ENCODE measurements at places on chromosomes 5 and 9. TPM values are rescaled to one million over a fixed set of nuclear protein-coding genes. Genes with fewer than 3 reads are reported as not detected.

- no peak for DNase-seq
Measured at GRCh38 chr5:2093859-2094615, 211.3 kb upstream of the IRX4 start.

The SLC34A1 gene
- total RNA-seq, result not detected

GRCh38 chr9:98610711-98611110 is 98.0 kb downstream of the GABBR2 start:
- DNase-seq, result no peak

- no peak for DNase-seq
Measured at GRCh38 chr5:87116825-87117512, 150.7 kb upstream of the RASA1 start.

- DNase-seq, result no peak
Measured at GRCh38 chr5:171842777-171843328, 57.2 kb downstream of the SMIM23 start.

DNA sequence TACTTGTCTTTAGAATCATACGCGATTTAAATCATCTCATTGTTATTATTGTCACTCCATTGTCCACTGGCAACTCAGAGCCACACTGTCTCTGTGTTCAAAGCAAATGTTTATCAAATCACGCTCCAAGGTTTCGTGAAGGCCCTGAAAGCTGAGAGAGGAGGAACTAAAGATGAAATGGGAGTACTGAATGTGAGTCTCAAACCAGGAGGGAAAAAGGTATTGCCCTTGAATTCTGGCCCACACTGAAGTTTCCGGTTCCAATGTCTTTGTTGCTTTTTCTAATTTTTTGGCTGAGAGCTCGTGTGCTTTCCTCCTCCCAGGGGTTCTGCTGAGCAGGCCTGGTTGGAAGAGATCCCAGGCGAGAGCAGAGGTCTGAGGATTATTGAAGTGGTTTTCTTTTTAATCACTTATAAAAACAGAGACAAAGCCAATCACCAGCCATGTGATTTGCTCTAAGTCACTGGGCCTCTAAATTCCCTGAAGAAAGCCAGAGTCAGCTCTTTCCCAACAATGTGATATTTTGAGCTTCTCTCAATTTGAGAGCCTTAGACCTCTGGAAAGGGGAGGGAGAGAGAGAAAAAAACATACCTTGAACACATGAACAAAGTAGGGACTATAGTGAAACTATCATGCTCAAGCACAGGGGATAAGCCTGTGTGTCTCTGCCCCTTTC is 420.8 kb upstream of the GRAMD2B start:
- peak; percentile 68 for DNase-seq

- DNase-seq, result no peak
Measured at GRCh38 chr5:93580063-93580926, 724 bp downstream of the NR2F1-AS1 start.

The DPYSL3 gene
- total RNA-seq, result 130 TPM

DNA sequence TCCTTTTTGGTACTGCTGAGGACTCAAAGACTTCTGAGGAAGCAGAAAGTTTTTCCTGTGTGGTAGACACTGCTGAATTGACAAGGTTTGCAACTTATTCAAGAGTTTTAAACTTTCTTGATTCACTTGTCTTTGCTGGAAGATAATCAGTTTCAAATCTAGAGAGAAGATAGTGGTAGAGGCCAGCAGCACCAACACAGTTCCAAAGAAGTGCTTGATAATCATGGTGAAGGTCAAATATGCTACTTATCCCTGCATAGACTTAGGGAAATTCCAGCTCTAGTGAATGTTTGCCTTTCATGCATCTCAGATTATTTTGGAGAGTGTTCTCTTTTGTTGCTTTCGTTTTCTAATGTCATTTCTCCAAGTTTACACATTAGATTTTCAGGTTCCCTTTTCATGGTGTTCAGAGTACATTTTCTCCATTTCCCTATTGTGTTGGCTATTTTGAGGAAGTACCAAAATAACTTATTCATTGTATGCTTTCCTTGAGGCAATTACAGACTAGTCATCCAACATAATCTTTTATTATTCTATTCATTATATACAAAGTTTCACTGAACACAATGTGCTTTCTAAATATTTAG is 550 bp downstream of the IFNE start:
- DNase-seq, result no peak

The FAM81B gene
- total RNA-seq, result 0.57 TPM

DNA sequence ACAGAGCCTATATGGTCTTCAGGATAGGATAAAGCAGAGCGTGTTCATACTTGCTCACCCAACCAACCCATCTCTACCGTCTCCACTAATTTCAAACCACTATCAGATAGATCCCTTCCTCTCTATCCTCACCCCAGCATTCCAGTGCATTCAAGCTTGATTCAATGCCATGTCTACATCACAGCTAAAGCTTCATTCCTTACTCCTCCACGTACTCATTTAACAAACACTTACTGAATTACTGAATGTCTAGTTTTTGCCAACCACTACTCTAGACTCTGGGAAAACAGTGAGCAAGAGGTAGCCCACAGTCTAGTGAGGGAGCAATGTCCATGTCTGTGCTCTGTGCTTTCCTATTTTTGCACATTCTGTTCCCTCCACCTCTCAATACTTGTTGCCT is 163.5 kb upstream of the MSX2 start:
- DNase-seq, result no peak

DNA sequence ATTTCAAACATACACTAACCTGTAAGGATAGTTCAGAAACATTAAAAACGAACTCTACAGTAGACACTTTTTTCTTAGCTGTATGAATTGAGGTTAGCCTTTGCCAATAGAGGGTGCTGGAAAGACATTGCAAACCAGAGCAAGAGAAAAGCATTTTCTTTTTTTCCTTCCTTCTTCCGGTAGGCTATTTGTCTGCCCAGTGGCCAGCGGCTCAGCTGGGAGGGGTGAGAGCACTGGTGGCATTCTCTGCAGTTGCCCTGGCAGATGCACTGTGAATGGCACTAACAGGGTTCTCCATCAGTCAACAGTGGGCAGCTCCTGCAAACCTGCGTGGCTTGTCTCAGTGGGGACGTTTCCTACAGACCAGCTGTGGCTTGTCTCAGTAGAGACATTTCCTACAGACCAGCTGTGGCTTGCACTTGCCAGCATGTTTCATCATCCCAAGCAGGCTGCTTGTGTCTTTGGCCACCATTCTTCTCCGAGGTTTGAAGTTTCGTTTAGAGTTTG is 984.5 kb upstream of the CDH18 start:
- DNase-seq, result peak; percentile 44

GRCh38 chr5:154444556-154445421 is 1.0 kb upstream of the SAP30L start:
- DNase-seq, result peak; percentile 45

DNA sequence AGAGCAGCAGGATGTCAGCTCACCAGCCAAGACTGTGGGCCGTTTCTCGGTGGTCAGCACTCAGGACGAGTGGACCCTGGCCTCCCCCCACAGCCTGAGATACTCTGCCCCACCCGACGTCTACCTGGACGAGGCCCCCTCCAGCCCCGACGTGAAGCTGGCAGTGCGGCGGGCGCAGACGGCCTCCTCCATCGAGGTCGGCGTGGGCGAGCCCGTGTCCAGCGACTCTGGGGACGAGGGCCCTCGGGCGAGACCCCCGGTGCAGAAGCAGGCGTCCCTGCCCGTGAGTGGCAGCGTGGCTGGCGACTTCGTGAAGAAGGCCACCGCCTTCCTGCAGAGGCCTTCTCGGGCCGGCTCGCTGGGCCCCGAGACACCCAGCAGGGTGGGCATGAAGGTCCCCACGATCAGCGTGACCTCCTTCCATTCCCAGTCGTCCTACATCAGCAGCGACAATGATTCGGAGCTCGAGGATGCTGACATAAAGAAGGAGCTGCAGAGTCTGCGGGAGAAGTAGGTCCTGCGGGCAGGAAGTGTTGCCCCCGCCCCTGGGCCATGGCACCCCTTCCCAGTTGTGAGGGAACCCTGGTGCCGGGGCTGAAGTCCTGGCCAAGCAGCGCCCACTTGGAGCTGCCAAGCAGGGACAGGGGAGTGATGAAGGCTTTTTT is 108.9 kb downstream of the WNK2 start:
- DNase-seq, result no peak

The FREM1 gene
- total RNA-seq, result 17.5 TPM

DNA sequence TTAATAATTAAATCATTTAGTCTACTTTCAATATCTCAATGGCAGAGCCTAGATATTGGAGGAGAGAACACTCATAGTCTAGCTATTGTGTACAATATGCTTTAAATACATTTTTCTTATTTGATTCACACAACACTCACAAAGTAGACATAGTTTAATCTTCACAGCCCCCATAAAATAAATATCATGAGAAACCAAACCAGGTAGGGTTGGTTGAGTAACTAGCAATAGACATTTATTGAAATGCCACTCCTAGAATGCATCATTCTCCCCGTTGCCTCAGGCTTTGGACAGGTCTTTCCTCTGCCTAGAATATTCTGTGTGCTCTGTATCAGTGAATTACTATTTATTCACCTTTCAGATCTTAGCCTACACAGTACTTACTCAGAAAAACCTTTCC is 141.9 kb downstream of the CEMIP2 start:
- DNase-seq, result no peak

- no peak for DNase-seq
Measured at GRCh38 chr5:57825031-57825686, 342.5 kb upstream of the ACTBL2 start.

- DNase-seq, result no peak
Measured at GRCh38 chr5:178216088-178216534, 11.8 kb downstream of the HNRNPAB start.

DNA sequence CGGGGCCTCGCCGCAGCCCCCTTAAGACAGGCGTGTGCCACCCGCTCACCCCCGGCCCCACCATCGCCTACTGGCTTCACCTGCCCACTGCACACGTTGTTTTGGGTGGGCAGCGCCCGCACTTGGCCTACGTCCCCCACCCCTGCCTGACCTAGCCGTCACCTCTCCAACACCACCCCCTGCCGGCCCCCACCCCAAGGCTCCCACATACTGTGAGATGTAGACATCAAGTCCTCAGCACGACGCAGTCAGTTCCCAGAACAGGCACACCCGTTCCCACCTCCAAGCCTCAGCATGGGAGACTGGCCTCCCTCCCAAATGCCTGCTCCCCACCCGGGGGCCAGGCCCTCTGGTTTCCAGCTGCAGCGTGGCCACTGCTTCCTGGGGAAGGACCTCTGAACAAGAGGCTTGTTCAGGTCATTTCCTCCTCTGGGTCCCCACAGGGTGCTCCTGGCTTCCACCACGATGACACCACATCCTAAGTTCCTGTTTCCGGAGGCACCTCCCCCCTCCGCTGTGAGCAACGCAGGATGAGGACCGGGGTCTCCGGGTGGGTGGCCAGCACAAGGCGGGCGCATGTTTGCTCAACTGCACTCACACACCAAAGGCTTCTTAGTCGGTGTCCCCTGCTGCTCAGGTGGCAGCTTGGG is 11.3 kb downstream of the DBN1 start:
- DNase-seq, result no peak

DNA sequence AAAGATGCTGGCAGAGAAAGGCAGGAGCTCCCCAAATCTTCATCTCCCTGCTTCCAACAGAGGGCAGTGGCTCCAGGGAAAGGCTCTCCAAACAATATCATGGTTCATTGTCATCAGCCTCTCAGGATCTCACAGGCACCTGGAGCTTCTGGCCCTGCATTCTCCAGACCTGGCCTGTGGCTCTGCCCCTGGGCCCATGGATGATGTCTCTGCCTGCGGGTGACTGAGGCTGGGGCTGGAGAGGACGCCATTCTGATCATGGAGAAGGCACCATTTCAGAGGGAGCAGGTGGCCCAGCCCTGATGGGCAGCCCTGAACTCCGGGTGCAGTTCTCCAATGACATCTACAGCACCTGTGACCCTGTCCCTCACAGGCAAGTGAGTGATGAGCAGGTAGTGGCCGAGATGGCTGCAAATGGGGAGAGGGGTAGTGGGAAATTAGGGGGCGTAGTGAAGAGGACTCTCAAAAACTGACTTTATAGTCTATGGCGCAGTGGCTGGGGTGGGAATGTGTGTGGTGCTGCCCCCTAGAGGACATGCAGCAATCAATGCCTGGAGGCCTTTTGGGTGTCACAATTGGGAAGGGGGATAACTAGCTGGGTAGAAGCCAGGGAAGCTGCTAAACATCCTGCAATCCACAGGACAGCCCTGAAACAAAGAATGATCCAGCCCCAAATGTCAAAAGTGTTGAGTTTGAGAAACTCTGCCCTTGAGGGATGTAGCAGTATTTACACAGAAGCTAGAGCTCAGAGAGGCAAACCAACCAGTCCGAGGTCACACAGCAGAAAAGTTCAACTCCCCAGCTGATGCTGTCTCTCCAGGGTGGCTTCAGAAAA is 3.2 kb downstream of the SH3PXD2B start:
- no peak for DNase-seq

GRCh38 chr9:73234008-73234360 is 82.3 kb downstream of the ANXA1 start:
- no peak for DNase-seq

- no peak for DNase-seq
Measured at GRCh38 chr5:154059039-154059430, 20.3 kb downstream of the MFAP3 start.

DNA sequence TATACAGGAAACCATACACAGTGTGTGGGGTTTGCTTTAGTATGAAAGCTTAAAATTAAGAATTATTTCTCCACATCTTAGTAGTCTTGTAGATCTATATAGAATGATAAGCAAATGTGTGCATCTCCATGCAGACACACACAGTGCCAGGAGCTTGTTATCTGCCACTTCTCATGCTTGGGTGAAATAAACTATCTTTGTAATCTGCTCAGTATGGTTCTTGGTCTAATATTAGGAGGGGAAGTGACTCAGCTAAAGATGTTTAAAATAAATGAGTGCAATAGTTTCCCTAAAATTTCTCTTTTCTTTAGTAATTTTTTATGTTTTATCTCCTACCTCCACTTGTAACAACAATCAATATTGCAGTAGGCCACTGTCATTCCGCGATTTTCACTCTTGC is 689.6 kb downstream of the TAF11L14 start:
- no peak for DNase-seq

GRCh38 chr5:179812135-179812825 is 5.6 kb upstream of the MGAT4B start:
- no peak for DNase-seq

The FAM153A gene
- 35.5 TPM for total RNA-seq

The GRXCR2 gene
- total RNA-seq, result not detected

The GCNT4 gene
- 17.8 TPM for total RNA-seq

The FLT4 gene
- total RNA-seq, result 12.1 TPM

DNA sequence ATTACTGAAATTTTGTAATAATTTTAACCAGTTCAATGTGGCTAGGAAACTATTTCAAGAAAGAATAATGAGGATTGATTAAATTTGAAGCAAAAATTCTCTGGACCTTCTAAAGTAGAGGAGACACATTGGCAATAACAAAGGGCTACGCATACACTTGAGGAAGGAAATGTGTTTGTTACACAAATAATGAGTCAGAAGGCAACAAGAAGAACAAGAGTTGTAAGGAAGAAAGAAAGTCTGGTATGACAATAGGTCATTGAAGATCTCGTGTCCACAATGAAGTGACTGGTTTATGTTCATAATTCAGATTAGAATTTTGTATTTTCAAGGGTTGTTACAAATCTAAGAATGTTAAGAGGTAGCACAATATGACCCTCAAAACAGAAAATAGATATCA is 25.8 kb downstream of the ST8SIA4 start:
- no peak for DNase-seq

- no peak for DNase-seq
Measured at GRCh38 chr9:137222190-137223077, at the start of gene RNF208. TSS of gene RNF208 (minus strand) at chr9:137222240. CDS start at chr9:137221212, 1,028 bp downstream.

The AK1 gene
- 48.6 TPM for total RNA-seq
